Astrocyte (in vitro differentiated cells and primary cell): ENCODE measurements at places on chromosomes 7 and 10. TPM values are rescaled to one million over a fixed set of nuclear protein-coding genes. Genes with fewer than 3 reads are reported as not detected.

DNA sequence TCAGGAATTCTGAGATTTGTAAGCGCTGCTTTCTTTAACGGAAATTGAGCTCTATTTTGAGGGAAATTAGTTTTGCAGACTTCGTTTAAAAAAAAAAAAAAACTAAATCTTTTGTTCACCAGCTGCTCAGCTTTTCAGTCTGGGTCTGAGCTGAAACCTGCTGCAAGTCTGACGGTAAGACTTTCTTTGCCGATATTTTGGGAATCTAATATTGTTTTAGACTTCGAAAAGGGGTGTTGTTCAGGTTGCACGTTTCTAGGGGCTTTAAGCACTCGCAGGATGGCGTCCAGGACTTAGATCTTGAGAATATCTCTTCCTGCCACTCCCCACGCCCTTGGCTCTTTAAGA is 1.8 kb upstream of the MEOX2 start:
- DNase-seq, result no peak

Gene NYAP1
- 2.5 and 2.6 TPM in 2 replicates for total RNA-seq

Gene TAF3
- 8.4 and 10.2 TPM in 2 replicates for total RNA-seq

Gene ARHGAP22
- 4.7 and 6.2 TPM in 2 replicates for total RNA-seq

Gene ZNF503
- total RNA-seq, result 11.1 and 11.9 TPM in 2 replicates

Gene FOXP2
- 3.3 and 3.4 TPM in 2 replicates for total RNA-seq
